ENCODE measurements at places on chromosomes 13 and 19.

- peak; percentile 42 for DNase-seq
Observed at GRCh38 chr19:45468159-45468651, 409 bp downstream of the FOSB start.

DNA sequence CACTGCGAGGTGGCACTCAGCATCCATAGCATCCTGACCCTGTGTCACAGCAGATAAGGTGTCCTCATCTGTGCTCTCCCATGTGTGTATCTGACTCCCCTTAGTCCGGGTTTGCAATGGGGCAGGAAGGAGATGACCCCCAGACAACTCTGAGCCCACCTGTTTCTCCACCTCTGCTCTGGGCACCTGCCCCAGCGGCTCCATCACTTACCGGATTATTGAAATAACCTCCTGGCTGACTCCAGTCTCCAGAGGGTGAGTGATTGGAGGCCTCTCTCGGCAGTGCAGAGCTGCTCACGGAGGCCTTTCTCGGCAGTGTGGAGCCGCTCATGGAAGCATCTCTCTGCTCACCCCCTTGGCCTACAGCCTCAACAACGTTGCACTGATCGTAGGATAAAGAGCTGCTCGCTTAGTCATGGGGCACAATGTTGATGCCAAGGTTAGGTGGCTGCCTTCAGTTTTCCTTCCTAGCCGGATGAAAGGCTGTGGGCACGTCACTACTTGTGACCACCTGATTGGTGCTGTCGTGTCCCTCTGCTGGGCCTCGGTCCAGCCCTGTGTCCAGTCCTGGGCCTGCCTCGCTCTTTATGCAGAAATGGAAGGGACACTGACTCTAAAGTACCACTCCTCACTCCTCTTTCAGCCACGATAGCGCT, 67.6 kb downstream of the TEX29 start:
- DNase-seq: no peak

DNA sequence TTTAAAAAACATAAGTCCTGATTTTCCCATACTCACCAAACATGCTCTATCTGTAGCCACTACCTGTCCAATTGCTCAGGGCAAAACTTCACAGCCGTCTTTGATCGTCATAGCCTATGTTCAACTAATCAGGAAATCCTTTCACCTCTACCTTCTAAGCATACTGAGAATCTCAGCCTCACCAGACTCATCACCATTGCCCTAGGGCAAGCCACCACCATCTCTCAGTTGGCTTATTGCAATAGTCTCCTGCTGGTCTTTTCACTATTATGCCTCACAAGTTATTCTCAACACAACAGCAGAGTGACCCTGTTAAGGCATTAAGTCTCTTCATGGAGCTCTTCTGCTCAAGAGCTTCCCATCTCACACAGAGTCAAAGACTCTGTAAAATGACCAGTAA, 260.4 kb upstream of the MAB21L1 start:
- DNase-seq: no peak

GRCh38 chr19:31109636-31110035, 239.6 kb downstream of the TSHZ3 start:
- DNase-seq: no peak

DNA sequence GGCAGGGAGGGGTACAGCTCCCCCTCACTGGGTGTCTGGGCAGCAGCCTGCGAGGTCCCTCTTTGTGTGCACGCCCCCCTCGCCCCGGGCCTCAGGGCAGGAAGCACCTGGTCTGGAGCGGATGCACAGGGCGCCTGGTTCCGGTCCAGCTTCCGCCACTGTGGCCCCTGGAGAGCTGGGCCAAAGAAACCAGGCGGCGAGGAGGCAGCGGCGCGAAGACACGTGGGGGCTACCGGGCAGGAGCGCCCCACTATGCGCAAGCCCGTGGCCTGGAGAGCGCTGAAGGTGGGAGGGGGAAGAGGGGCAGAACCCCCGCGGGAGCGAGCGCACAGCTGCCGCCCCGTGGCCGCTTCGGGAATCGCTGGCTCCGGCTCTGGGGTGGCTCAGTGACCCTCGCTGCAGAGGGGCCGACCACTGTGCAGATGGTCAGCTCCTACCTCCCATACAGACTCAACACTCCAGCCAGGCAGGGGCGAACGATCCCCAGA, 1.7 kb upstream of the LYL1 start:
- DNase-seq: no peak

- DNase-seq: no peak
Observed at GRCh38 chr19:20333508-20333907, 166.5 kb downstream of the ZNF486 start.

- DNase-seq: no peak
Observed at GRCh38 chr13:73782450-73783449, 351.5 kb downstream of the KLF12 start.

DNA sequence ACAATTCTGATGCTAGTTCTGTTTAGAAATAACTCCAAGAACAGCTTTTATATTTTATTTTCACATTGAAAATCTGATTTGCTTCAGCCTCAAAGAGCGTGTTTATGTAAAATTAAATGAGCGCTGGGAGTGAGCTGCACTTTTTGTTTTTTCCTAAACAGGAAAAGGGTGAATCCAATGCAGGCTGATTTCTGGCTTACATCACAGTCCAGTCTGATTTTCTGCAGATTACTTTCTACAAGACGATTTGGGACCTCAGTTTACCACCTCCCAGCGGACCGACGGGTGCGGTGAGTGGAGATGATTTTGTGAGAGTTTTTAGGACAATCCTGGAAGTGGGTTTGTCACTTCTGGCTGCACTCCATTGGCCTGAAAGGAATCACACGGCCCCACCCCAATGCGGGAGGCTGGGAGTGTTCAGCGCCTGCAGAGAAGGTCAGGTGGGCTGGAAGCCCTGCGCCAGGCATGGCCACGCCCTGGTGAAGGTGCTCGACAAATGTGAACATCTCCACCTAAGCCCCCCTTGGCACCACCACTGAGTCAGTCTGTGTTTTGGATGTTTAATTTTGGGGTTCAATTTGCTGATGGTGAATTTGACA, 90.1 kb downstream of the ANKRD10 start:
- DNase-seq: no peak

- DNase-seq: peak; percentile 17
Observed at GRCh38 chr19:7550987-7551761, 15.7 kb downstream of the PNPLA6 start.

DNA sequence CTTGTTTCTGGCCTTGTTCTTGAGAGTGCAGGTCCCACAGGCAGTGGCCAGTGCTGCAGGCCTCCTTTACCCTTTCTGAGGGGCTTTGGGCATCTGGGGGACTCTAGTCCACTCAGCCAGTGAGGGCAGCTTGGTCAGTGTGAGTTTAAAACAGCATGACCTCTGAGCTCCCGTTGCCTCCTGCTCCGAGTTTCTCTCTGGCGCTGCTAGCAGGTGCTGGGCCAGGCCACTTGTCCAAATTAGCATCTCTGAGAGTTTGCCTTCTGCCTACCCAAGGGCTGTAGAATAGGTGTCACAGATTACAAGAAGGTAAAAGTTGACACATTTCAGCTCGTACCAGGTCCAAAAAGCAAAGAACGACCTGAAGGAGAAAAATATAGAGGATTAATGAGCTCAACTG, 105.9 kb downstream of the SIPA1L3 start:
- DNase-seq: no peak

DNA sequence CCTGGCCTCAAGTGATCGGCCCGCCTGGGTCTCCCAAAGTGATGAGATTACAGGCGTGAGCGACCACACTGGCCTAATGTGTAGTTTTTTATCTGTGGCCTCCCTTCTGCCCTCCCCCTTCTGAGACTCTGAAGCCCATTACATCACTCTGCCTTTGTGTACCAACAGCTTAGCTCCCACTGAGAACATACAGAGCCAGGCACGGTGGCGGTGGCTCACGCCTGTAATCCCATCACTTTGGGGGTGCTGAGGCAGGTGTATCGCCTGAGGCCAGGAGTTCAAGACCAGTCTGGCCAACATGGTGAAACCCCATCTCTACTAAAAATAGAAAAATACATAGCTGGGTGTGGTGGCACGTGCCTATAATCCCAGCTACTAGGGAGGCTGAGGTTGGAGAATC, 12.6 kb downstream of the NCR1 start:
- no peak for DNase-seq

DNA sequence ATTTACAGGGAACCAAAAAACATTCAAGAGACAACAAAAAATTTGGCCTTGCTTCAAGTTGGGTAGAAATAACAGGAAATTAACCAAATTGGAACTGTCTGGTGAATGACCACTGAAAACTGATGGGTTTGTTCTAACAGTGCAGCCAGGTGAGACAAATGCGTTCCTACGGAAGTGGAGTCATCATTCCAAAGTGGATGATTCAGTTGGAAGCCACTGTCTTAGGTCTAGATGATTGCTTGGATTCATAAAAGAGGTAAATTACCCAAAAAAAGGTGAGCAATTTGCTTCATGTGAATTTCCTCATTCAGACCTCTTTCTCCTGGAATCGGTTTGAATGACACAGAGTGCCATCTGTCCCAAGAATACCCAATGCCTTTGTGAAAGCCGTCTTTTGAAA, 87.1 kb upstream of the IPO5 start:
- DNase-seq: no peak

DNA sequence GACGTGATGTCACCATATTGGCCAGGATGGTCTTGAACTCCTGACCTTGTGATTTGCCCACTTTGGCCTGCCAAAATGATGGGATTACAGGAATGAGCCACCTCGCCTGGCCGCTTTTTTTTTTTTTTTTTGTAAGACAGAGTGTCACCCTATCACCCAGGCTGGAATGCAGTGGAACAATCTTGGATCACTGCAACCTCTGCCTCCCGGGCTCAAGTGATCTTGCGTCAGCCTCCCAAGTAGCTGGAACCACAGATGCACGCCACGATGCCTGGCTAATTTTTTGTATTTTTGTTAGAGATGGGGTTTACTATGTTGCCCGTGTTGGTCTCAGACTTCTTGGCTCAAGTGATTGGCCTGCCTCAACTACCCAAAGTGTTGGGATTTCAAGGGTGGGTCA, 28.9 kb upstream of the ZNF808 start:
- DNase-seq: no peak

DNA sequence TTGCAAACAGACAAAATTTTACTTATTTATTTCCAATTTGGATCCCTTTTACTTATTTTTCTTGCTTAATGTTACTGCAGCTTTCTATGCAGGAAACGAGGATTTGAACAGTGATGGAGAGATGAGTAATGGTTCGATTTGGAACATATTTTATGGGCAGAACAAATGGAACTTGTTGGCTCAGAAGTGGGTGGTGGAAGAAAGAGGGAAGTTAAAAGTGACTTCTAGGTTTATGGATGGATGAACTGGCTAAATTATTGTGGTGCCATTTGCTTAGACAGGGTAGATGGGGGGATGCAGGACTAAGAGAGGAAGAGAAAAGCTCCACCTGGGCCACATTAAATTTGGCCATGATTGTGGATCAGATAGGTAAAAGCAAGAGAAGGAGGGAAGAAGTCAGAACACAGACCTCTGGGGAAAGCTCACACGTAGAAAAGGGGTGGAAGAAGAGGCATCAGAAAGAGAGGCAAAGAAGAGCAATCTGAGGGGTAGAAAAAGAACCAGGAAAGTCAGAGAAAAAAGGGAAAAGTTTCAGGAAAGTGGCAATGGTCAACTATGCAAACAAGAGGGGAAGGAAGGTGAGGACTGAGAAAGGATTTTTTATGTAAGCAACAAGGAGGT, 768 bp upstream of the CYSLTR2 start:
- DNase-seq: no peak

DNA sequence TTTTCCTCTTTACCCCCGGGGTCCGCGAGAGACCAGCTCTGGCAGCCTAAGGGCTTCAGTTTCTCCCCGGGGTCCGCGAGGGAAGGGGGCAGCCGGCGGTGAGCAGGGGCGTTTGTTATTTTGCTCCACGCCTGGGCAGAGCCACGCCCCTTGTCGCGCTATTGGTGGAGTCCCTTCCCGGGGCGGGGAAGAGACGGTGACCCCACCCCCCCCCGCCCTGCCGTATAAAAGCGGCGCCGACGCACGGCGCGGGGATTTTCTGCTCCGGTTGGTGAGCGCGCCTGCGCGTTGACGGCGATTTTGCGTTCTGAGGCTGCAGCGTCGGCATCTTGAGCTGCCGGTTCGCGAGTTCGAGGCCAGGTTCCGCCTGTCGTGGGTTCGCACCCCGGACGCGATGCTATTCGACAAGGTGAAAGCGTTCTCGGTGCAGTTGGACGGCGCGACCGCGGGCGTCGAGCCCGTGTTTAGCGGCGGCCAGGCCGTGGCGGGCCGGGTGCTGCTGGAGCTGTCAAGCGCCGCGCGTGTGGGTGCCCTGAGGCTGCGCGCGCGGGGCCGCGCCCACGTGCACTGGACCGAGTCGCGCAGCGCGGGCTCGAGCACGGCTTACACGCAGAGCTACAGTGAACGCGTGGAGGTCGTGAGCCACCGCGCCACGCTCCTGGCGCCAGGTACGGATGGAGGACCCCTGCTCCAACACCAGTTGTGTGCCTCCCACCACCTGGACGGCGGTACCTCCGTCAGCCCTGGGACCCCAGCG, at the start of gene ARRDC2:
TSS of gene ARRDC2 (plus strand) at position 254 of the 757 bp plus-strand sequence. CDS start at position 395, 141 bp downstream.
- peak; percentile 90 for DNase-seq

GRCh38 chr19:47657719-47658118, 48.8 kb downstream of the BICRA start:
- DNase-seq: no peak

- peak; percentile 91 for DNase-seq
Observed at GRCh38 chr13:31765138-31765785, 25.9 kb downstream of the RXFP2 start.

- DNase-seq: peak; percentile 18
Observed at GRCh38 chr13:37905736-37906135, 36.2 kb upstream of the TRPC4 start.

DNA sequence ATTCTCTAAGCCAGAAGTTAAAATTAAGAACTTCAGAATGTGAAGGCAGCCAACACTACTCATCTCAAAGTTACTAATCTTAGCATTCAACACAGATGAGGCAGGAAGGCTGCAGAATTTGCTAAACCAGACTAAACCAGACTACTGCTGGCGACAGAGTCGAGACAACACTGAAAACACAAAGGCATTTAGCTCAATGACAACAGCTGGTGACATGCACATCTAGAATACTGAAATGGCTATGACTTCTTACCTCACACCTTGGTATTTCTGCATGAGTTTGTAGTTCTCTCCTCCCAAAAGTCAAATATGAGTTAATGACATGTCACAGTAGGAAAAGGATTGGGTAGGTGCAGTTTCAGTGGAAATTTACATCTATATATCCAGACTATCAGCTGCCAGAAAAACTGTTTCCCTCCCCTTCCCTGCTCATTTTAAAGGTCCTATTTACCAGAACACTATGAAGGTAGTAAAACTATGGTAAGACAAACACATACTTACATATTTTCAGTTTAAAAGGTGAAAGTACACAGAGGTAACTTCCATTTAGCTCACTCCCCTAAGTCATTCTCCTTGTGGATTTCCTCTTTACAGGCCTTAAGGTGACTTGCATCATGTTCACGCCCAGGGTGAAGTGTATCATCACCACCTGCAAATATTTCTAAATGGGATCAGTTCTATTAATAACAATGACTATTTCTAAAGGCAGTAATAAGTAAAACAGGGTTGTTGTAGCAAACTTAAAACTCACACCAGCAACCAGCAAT, 21.4 kb downstream of the FOXO1 start:
- DNase-seq: no peak

- DNase-seq: no peak
Observed at GRCh38 chr19:51139299-51140014, 2.6 kb upstream of the SIGLEC7 start.

GRCh38 chr13:19622193-19622592, 11.3 kb upstream of the MPHOSPH8 start:
- DNase-seq: no peak

- DNase-seq: no peak
Observed at GRCh38 chr13:77696879-77697216, 639 bp upstream of the SLAIN1 start.

GRCh38 chr13:40981949-40982348, 37.2 kb downstream of the ELF1 start:
- DNase-seq: no peak

- DNase-seq: peak; percentile 97
Observed at GRCh38 chr13:43153436-43154090, 130.2 kb downstream of the DNAJC15 start.

All from EL (cell line).